Left renal pelvis (tissue), 4 donors: ENCODE measurements at places on chromosomes 1 and 21.
A peak's percentile ranks its signal among the peaks of the same experiment; 100 is the strongest.

GRCh38 chr1:236773919-236774318, 21.2 kb upstream of the MTR start:
- no peak for DNase-seq

DNA sequence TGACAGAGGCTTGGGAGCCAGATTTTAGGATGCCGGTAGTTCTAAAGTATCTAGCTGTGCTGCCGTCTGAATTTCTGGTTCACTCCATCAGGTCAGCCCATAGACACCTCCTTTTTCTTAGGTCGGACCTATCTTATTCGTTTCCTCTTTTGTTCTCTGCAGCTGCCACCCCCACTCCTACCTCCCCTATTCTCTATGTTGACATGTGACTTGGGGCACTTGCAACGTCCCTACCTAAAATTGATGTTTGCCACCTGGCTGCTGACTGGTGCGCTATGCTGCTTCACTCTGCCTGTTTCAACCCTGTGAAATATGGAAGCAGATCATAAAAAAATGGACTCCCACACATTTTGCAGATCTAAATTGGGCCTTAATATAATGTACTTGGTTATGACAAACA, 55.3 kb downstream of the PBX1 start:
- no peak for DNase-seq

DNA sequence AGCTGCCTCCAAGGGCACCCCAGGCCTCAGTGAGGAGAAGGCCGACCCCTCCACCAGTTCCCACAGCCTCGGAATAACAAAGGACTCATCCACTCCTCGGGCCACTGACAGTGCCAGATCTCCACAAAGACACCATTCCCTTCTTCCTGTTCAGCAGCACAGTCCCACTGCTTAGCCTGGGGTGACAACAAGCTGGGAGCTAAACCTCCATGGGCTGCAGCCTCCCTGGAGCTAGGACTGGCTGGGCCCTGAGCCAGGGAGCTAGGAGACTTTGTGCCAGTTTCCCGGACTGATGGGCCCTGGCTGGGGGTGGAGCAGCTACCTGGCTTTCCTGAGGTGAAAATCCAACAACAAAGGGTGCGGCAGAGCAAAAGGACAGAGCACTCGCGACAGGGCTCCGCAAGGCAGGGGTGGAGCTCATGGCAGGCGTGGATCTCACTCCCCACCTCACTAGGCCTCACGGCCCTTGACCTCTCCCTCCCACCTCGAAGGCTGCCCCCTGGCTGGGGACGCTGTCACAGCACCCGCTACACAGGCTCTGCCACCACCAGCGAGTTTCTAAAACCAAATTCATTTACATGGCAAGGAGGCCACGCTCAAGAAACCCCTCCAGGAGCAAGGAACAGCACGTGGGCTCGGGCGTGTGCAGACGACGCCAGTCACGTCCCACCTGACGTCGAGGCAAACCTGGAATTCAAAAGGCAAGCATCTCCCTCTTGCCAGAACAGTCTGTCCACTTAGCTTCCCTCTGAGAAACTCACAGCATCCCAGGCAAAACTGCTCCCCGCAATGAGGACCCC, 13.8 kb downstream of the SLC35E2B start:
- DNase-seq = no peak

DNA sequence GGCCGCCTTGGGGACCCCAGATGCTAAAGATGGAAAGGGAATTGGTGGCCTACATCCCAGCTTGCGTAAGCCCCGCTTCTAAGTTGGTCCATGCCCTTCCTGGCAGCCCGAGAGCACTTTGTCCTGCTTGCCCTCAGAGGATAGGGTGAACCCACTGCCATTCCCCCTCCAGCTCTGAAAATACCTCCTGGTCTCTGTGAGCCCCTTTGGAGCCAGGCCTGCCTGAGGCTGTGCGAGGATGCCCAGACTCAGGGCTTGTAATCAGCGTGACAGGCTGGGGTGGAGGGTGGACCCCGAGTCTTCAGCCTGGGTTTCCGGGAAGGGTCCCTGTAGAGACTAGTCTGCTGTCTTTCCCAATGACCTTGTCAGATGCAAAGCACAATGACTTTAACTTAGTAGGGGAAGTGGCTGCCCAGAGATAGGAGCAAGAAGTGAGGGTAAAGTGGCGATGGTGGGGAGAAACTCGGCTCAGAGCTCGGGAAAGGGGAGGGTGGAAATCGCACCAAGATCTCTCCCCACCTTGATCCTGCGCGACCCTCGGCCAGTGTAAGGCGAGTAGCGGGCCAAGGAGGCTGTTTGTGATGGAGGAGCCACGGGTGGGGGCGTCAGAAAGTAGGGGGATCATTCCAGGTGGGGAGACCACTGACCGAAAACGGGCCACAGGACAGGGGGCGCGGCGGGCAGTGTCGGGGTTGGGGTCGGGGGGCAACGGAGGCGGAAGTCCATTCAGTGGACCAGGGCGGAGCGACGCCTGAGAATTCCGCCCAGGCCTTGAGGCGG, 2.7 kb upstream of the HES3 start:
- DNase-seq = no peak

DNA sequence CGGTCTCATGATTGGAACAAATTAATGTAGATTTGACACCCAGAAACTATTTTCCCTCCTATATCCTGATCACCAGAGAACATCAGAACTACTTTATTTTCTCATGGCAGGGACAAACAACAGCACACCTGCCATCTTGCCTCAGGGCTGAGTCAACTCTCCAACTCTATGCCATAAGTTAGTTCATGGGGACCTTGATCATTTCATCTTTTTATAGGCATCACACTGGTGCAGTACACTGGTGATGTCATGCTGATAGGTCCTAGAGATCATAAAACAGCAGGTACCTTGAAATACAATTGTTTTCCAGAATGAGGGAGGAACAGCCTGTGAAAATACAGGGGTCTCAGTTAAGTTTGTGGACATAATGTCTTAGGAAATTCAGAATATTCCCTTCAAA, 45.8 kb downstream of the EDN2 start:
- no peak for DNase-seq

- DNase-seq = no peak
These were observed 19.7 kb upstream of the CAPZB start for GRCh38 chr1:19504796-19505692.

- no peak for DNase-seq
These were observed 5.4 kb upstream of the KDF1 start for GRCh38 chr1:26965628-26966027.

DNA sequence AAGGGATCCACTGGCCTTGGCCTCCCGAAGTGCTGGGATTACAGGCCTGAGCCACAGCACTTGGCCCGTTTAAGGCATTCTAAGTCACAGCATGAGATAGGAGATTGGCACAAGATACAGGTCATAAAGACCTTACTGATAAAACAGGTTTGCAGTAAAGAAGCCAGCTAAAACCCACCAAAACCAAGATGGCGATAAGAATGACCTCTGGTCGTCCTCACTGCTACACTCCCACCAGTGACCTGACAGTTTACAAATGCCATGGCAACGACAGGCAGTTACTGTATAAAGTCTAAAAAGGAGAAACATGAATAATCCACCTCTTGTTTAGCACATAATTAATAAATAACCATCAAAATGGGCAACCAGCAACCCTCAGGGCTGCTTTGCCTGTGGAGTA, 33.3 kb upstream of the RCC2 start:
- DNase-seq = no peak

DNA sequence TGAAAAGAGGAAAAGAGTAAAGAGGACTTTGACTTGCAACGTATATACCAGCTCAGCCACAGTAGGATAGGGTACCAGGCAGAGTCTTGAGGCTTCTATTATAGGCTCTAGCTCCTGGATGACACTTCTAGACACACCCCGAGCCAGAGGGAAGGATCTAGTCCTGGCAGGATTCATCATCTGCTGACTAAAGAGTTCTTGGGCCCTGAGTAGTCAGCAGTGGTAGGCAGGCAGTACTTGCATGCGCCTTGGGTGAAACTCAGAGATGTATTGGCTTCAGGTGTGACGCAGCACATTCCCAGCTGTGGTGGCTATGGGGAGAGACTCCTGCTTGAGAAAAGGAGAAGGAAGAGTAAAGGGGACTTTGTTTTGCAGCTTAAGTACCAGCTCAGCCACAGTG, 162.3 kb upstream of the APP start:
- no peak for DNase-seq

DNA sequence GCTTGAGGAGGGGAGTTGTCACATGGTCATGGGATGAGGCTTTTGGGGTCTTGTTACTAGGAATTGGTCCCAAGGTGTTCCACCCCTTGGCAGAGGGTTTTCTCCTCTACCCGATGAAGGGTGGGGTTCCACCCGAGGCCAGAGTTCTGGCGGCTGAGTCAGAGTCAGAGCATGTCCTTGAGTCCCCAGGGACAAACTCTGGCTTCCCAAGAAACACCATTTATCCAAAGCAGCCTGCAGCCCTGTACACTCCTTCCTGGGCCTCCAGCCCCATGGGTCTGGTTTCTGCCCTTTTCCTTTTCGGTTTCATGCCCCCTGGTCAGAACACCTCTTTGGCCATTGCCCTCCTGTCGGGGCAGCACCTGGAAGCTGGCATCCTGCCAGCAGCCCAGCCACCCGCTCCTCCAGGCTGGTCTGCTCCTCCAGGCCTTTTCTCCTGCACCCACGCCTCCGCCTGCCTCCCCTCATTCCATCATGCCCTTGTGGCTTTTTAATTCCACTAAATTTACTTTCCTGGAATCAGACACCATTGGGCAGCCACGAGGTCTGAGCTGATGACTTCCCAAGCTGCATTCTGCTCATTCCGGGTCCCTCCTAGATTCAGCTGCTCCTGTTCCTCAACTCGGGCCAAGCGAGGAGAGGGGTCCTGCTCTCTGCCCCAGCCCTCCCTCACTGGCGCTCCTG, 301.7 kb upstream of the VAMP3 start:
- peak; percentile 42 for DNase-seq

- DNase-seq = no peak
These were observed 28.3 kb downstream of the ARID1A start for GRCh38 chr1:26724118-26724517.

DNA sequence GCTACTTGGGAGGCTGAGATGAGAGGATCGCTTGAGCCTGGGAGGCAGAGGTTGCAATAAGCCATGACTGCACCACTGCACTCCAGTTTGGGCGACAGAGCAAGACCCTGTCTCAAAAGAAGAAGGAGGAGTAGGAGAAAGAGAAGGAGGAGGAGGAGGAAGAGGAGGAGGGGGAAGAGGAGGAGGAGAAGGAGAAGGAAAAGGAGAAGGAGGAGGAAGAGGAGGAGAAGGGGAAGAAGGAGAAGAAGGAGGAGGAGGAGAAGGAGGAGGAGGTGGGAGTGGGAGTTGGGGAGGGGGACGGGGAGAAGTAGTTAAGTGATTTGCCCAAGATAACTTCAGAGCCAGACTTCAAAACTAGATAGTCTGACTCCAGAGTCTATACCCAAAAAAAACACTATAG, 55.5 kb upstream of the FOXD3 start:
- no peak for DNase-seq

- no peak for DNase-seq
These were observed 41.6 kb downstream of the IL6R start for GRCh38 chr1:154446789-154447188.

DNA sequence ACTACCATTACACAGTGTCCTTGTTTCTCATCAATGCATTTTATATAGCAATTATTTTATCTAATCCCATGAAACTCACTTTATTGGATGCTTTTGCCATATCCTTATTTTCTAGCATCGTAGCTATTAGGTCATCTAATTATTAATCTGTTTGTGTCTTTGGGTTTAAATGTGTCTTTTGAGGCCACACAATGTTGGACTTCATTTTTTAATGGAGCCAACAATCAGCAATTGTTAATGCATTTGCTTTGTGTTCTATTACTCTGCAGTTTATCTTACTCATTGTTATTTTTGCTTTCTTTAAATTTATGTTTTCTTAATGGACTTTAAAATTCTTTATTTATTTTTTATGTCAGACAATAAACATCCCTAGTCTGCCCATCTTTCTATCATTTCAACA, 1.8 kb upstream of the HSD11B1 start:
- no peak for DNase-seq

DNA sequence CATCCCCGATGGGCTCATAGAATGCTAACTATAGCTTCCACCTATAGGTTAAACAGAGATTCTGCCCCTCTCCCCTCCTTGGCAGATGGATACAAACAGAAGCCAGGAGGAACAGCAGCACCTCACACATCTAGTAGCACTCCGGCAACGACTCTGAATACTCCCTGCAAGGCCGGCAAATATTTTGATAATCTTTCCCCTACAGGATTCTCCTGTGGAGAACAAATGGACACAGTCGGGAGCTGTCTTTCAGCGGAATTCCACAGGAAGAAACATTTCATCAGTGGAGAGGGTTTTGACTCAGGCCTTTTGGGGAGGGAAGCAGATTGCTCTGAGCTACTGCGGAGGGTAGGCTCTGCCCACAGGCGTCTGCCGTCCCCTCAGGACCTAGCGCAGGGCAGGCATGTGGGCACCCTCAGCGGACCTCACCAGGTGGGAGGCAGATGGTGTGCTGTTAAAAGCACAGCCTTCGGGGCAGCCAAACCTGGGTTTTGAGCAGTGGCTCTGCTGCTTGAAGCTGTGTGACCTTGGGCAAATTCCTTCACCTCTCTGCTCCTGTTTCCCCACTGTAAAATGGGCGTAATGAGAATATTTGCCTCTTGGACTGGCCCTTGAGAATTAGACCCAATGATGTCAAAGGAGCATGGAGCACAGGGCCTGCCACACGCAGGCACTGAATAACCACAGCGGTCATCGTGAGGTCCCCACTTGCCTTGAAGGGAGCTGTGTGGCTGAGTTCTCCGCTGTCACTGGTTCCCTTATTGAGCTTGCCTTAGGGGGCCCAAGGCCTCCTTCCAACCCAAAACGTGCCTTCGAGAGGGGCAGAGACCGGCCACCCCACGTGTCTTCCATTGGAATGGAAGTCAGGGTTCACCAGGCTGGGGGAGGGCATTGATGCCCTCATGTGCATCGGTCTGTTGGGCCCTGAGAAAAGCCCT, 19.2 kb upstream of the BCAR3 start:
- no peak for DNase-seq

DNA sequence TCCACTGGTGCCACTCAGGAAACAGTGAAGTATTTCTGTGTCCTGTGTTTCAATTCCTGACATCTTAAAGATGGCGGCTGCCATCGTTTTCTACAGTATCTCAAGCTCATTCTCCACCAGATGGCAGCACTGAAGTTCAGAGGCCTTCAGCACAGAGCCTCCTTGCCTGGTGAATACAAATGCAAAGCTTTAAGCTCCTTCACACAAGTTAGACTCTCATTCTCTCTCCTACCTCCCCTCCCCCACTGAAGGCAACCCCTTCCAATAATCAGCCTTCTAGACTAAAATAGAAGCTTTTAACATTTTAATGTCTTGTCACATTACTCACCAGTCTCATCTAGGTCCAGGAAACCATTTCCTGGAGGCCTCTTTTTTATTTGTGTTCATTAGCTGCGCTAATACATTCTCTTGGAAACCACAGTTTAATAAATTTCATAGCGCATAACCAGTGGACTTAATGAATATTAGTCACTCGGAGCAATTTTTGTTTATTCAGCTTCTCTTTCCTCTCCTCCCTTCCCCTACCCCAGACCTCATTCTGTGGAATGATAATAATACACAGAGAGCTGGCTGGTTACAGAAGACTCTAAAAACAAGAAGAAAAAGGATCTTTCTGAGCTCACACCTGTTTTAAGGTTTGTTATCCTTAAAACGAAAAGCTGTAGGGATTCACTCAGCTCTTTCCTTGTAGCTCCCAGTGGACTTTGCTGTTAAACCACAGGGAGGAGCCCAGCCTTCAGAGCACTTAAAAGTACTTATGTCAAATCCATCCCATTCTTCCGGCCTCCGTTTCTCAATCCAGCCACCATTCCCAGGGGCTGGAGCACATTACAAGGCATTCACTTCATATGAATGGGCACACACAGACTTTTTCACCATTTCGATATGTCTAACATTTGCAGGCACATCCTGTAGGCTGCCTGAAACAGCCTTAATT, 384.9 kb downstream of the HLX start:
- DNase-seq = no peak
